CD4-positive, alpha-beta T cell treated with Interleukin-4 for 4 hours (primary cell): ENCODE measurements at places on chromosomes 12 and 14.

DNA sequence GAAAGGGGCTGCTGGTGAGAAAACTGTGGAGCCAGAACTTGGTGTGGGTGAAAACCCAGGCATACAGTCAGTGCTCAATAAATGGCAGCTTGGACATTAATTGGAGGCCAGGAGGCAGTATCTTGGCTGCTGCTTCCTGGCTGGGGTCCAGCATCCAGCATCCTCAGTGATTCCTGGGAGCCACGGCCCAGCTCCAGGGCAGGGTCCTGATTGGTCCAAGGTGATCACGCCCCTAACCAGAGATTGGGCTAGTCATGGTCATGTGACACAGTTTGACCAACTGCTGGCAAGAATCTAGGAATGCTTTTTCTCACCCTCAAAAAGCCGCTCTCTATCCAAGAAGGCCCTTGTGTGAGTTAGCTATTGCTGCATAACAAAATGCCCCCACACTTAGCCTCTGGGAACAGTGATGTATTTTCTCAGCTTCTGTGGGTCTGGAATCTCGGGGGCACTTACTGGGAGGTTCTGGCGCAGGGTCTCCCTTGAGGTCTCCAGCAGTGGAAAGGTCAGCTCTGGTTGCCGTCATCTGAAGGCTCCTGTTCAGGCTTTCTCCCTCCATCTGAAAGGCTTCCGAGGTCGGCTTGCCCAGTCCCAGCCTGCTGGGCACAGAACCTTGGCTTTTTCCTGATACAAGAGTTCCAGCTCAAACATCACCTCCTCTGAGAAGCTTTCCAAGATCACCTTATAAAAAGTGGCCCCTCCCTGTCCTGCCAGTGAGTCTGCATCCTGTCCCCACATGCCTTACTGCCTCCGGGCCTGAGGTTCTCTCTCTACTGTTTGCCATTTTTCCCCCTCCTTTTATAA is 119.2 kb upstream of the NCOR2 start:
- DNase-seq, result no peak

DNA sequence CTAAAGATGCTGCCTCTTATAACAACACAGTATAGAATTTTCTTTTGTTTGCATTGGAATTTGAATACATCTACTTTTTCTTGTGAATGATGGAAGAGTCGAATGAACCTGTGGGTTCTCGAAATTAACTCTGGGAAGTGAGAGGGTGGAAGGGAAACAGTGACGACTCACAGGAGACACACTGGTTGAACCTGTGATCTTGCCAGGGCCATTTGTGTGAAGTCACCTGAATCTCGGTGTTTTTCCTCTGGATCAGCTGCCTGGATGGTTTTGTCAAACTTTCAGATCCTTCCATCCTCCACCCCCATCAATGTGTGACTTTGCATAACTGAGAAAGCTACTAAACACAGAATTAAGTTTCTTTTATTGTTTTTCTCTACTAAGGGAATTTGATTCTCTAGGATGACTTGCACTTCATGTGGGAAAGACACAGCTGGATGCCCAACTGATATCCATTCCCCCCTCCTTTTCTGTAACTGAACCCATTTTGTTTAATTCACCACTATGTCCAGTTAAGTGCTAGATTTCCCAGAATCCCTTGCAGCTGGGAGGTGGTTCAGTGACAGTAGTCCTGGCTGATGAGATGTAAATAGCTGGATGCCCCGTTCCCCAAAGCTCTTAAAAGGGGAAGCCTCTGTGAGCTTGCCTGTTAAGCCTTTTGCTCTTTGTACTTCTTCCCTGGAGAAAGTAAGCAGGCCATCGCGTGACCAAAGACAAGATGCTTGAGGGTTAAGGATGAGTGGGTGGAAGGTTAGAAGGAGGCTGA is 6.3 kb downstream of the PPFIBP1 start:
- no peak for DNase-seq

DNA sequence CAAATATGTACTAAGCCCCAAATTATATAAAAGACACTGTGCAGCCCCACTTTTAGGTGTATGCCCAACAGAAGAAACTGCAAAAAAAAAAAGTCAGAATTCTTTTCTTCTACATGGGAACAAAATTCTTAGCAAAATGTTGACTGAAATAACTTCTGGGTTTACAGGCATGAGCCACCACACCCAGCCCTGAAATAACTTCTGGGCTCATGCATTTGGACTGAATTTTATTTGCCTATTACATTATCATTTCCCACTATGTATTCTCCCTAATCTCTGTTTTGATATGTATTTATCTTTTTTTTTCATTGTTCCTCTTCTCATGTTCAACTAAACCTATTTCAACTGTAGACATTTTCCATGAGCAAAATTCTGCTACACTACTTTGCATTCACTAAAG is 169.2 kb downstream of the GRIN2B start:
- DNase-seq, result no peak

DNA sequence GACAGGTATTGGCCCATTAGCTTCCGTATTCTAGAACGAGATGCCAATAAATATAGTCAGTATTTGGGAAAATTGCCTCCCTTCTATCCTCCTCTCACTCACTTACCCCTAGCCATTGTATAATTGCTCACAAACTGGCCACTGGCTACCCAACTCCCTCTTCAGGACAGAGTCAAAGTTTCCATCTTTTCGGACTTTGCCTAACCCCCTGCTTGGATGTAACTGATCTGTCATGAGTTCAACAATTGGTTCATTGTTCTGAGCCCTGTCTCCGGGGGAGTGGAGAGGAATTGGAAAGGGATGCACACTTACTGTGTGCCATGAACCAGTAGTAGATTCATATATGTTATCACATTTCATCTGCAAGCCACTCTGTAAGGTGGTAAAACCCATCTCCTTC is 12.2 kb downstream of the MYRFL start:
- no peak for DNase-seq

DNA sequence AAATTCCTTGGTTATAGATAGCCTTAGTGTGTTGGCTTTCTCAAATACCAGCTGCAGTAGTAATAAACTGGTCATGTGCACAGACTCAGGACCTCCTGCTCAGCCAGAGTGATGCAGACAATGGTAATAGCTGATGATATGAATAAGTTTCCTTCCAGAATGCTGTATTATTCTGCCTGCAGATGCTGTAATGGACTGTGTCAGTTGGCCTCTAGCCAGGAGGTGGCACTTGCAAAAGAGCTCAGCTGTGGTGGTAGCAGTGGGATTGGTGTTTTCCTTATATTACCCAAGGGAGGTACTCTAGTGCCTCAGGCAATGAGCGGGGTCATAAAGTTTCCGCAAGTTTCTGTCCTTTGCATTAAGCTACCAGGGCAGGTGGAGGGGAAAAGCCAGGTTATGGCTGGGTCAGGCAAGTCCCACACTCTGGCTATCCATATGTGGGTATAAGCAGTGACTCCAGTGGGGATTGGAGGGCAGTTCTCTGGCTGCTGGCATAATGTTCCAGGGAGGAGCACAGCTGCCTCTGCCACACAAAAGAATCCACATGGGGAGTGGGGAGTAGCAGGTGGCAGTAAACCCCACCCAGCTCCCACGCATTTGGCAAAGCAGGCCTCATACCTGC is 14.0 kb upstream of the MUCL1 start:
- no peak for DNase-seq

DNA sequence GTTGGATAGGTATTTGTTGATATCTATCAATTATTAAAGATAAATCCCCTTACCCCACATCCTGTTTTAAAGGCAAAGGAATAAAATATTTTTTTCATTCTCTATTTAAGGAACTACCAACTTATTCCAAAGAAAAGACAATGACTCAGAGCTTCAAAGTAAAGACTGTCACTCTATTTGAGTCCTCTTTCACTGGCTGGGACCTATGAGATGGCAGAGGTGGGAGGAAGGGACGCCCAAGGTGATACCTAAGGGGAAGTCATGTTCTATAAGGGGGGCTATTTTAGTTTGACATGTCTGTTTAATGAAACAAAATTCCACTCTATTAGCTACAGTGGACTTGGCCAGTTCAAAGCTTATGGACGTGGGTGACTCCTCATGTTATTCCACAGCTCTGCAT is 209.6 kb downstream of the CALM1 start:
- DNase-seq, result no peak

- no peak for DNase-seq
Observed at GRCh38 chr14:54166049-54166950, 209.7 kb upstream of the BMP4 start.

DNA sequence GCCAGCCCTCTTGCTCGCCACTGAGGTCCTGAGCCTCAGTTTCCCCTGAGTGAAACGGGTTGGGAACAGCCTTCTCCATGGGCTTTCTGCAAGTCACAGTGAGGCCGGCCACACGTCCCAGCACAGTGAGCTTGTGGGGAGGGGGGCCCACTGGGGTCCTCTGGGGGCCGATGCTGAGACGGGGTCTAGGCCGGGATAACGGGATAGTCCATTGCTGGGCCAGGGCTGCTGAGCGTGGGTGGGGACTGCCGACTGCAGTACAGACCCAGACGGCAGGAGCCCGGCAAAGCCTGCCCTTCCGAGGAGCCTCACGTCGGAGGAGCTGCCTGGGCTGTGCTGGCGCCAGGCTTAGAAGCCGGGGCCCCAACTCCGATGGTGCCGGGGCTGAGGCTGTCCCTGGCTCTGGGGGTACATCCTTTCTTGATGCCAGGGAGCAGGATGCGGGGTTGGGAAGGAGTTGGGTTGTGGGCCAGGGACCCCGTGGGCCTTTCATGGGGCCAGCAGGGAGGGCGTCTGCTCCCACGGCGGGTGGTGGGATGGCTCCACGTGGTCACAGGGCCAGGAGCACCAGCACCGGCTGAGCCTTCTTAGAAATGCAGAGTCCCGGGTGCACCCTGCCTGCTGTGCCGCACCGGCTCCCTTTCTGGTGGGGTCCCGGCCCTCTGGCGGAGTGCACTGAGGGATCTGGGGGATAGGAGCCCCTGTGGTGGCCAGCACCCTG is 24.2 kb downstream of the NOC4L start:
- no peak for DNase-seq

DNA sequence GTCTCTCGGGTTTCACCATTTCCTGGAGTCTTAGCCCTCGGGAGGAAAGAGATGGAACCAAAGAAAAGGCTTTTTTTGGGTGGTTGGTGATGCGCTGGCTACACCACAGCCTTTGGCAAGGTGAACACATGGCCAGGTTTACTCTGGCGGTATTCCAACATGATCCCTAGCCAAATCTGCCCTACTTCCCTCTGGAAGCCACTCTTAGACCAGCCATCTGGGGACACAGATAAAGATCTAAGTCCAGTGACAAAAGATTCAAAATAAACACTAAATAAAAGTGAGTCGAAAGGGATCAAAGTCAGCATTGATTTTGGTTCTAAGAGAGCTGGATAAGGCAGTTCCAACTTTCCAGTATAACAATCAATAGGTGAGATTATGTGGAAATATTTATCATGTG is 694.5 kb downstream of the VRK1 start:
- DNase-seq, result no peak

- DNase-seq, result no peak
Observed at GRCh38 chr14:51950007-51950406, 39.3 kb upstream of the RTRAF start.

- DNase-seq, result no peak
Observed at GRCh38 chr14:104248203-104249055, 110.0 kb downstream of the KIF26A start.

- DNase-seq, result peak; percentile 22
Observed at GRCh38 chr12:26651566-26652188, 181.3 kb downstream of the ITPR2 start.

DNA sequence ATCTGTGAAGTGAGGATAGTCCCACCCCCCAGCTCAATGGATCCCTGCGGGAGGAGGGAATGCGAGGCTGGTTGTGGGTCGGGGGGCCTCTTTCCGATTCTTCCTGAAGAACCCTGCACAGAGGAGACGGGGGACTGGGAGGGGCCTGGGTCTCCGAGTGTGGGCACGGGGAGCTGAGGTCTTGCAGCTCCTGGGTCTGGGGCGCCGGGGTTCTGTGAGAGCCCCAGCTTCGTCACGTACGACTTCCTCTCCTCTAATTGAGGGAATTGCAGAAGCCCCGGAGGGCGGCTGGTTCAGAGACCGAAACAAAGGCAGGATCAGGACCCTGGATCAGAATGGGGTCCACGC is 66.6 kb downstream of the DIO3 start:
- DNase-seq, result no peak

DNA sequence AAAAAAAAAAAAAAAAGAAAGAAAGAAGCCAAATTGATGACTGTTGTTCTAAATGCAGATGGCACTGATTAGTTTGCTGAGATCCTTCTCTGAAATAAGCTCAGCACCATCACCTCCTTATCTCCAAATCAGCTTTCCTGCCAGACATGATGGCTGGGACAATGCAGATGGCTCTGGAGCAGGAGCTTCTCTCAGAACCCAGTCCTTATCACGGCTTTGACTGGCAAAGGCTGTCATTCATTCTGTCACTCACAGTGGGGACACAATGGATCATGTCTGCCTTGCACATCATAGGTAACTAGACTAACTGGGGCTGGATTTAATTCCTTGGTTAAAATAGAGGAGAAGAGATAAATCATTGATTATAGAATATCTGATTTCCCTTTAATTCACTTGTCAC is 146.3 kb downstream of the PDZRN4 start:
- DNase-seq, result no peak

GRCh38 chr12:124910561-124911478 is 3.6 kb downstream of the UBC start:
- no peak for DNase-seq

GRCh38 chr12:11581179-11581755 is 68.2 kb upstream of the ETV6 start:
- peak; percentile 75 for DNase-seq

DNA sequence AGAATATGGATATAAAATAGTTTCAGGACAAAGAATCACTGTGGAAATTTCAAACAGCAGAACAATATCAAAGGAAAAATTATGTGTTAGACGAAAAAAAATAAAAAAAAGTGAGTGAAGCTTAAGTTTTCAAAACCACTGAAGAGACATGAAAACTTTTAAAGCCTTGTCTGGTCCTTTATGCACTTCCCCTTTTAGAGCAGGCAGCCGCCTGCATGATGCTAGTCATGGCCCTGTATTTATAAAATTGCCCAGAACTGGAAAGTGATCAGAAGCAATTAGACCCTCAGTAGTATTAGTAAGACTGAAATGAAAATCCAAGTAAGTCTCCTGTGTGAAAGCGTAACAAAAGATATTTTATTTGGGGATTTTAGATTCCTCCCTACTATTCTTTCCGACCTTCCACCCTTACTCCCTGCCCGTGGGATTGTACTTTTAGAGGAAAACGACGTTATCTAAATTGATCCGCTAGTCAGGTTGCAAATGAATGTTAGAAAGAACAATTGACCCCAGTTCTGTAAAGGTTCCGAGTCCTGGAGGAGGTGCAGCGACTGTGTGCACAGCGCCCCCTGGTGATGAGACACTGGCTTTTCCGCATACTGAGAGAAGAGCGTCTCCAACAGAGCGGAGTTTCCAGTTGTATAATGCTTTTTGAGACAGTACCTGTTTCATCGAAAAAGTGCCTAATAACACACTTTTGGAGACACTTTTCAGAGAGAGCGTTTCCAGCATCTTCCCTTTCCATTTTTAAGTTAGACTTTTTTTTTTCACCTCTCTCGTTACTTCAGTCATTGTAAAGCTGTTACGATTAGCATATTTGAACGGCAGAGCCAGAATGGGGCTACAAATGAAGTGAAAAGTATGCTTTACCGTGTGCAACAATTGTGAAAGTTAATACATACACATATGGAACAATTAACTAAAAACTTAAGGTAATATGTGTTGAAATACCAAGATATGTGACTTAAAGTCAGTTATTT is 12.4 kb downstream of the MGST1 start:
- no peak for DNase-seq
